Cortex of kidney (tissue), 1 donor: ENCODE measurements at places on chromosomes 2 and 18.

DNA sequence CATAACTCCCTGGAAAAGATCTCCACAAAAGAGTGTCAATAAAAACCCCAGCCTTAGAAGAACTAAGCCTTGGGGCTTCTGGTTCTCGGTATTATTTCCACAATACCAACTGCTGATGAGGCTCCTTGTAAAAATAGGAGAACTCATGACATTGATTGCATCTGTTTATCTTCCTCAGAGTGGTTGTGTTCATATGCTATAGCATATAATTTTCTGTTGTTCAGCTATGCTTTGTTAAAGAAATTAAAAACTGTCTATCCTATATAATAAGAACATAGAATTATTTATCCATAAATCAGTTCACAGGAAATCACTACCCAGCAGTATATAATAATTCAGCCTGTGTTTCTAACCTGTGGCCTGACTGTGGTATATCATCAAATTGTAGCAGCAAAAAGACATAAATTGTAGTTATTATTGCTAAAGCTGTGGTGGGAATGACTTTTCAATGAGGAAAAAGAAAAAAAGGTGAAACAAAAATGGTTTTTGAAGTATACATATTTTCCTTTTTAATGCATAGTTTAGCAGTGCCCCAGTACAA lies 68.9 kb downstream of the SATB2 start:
- DNase-seq = no peak

DNA sequence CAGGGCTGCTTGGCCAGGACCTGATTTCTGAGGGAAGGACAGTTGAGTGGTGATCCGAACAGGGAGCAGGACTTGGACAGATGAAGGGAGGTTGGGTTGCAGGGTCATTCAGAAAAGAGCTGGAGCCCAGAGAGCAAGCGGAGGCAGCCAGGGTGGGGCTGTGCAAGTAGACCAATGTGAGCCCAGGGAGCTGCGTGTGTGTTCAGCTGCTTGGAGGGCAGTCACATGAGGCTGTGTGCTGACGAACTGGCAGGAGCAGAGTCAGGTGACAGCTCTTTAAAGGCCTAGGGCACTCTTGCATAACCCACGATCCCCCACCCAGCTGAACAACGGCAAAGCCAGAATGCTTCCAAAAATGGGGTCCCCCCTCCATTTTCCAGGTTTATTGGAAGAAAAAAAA lies 4.6 kb upstream of the MLPH start:
- no peak for DNase-seq

- no peak for DNase-seq
Observed at GRCh38 chr2:55616551-55617174, 759 bp downstream of the PPP4R3B start.

DNA sequence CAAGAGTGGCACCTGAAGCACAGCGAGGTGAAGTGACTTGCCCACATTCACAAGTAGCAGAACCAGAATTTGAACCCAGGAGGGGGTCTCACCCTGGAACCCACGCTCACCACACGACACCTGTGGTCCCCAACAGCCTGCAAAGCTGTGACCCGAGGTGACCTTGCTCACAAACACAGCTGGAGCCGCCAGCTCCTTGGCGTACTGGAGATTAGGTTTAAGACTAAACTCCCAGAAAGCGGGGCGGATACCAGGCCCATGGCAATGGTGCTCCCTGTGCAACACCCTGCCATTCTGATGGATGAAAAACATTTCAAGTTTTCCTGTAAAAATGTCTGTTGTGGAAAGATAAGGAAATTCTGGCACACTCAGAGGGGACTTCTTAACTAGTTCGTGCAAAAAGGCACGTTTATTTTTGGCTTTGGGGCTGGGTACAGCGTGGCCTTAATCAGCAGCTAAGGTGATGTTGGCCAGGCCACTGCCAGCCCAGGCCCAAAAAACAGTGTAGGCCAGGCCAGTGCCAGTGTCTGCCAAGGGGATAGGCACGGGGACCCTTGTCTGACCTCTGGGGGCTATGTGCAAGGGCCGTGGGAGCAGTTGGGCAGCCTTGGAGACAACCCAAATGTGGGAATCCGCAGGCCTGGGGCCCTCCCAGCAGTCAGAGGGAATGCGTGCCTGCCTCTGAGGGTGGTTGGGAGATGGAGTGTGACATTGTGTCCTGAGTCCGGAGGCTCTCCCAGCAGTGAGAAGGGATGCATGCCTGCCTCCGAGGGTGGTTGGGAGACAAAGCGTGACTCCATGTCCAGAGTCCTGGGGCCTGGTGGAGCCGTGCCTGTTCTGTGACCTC lies 185.0 kb upstream of the HS6ST1 start:
- DNase-seq = no peak

GRCh38 chr2:181959508-181959907 lies 26.1 kb upstream of the PPP1R1C start:
- no peak for DNase-seq

- DNase-seq = no peak
Observed at GRCh38 chr18:42486271-42486670, 531.2 kb downstream of the PIK3C3 start.

- no peak for DNase-seq
Observed at GRCh38 chr2:31522786-31523185, 58.0 kb downstream of the SRD5A2 start.

- DNase-seq = no peak
Observed at GRCh38 chr2:75204833-75205232, 5.5 kb upstream of the TACR1 start.

GRCh38 chr2:41727152-41727551 lies 320.7 kb upstream of the PKDCC start:
- DNase-seq = no peak

- no peak for DNase-seq
Observed at GRCh38 chr2:198706476-198707082, 751.2 kb downstream of the SATB2 start.

GRCh38 chr18:38966841-38967240 lies 1401.2 kb upstream of the CELF4 start:
- DNase-seq = no peak

GRCh38 chr18:77057006-77057395 lies 75.6 kb downstream of the MBP start:
- DNase-seq = no peak

DNA sequence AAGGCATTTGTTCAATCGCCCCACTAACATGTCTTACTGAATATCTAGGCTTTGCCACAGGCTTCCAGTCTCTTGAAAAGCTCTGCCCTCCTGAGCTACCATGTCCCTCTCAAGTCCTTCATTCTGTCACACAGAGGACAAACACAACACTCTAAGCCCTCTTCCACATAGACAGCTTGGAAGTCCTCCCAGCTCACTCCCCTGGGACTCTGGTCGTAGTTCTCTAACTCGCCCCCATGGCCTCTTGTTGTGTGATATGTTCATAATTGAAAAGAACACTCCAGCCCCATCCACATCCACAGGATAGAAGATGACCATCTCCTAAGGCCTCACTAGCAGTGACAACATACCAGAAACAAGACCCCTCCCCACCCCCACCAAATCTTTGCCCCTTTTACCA lies 37.9 kb downstream of the BUB1 start:
- DNase-seq = no peak

- no peak for DNase-seq
Observed at GRCh38 chr2:239190361-239190760, 210.5 kb downstream of the HDAC4 start.

DNA sequence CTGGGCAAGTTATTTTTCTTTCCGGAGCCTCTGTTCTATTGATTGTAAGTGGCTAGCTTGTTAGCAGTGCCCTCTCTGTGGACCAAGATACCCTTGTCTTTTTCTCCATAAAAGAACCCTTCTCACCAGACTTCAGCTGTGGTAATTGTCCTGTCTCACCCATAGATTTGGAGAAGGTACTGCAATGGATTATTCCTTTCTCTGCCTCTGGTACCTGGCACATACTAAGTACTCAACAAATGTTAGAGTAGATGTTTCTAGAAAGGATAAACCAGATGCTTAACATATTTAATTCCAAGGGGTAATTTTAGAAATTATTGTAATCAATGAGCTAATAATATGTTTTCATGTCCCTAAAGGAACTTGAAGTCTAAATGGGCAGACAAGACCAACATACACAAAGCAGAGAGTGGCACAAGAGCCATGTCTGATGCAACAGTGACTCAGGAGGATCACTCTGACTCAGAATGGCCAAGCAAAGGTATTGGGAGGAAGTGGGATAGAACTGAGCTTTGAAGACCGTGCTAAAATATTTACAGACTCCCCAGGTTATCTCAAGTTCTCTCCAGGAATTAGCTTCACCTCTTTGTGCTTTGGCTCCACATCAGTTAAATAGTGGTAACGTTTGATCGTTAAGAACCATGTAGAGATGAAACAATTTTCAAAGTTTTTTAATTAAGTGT lies 129.7 kb upstream of the OSR1 start:
- no peak for DNase-seq

DNA sequence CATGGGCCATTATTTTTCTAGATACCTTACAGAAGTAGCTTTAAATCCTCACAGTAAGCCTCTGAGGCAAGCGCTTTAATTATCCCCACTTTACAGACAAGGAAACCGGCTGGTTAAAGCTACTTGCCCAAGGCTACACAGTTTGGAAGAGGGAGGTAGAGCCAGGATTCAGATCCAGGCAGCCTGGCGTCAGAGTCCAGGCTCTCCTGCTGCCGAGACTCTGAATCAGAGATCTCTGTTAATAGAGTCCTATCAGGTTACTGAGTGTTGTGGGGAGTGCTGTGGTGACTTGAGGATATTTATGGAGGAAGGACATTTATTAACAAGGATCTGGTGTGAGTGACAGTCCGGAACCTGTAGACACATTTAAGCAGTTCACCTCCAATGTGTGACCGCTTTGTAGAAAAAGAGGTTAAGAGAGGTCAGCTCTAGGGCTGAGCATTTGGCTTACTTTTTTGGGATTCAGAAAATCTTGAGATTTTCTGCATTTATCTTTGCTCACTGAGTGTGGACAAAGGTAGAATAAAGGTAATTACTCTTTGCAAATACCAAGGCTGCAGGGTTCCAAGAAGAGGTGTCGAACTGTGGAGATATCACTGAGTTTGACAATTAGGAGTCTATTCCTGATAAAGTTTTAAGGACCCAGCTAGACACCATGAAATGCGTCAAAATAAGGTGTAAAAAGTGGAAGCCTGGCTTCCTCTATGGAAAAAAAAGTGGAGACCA lies 1.6 kb upstream of the CEP192 start:
- no peak for DNase-seq

DNA sequence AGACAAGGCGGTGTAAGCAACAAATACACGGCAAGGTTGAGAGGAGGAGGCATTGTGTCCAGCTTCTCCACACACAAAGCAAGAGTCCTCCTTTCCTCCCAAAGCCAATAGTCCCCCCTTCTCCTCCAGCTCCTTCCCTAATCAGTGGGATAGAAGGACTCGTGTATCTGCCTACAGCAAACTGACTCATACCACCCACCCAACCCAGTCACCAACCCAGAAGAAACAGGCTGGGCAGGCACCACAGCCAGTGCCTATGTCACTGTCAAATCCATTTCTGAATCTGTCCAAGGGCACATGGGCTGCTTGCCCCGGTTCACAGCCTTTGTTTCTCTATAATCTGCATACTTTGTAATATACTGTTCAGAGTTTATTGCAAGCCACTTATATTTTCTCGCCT lies 19.2 kb upstream of the NMS start:
- no peak for DNase-seq

DNA sequence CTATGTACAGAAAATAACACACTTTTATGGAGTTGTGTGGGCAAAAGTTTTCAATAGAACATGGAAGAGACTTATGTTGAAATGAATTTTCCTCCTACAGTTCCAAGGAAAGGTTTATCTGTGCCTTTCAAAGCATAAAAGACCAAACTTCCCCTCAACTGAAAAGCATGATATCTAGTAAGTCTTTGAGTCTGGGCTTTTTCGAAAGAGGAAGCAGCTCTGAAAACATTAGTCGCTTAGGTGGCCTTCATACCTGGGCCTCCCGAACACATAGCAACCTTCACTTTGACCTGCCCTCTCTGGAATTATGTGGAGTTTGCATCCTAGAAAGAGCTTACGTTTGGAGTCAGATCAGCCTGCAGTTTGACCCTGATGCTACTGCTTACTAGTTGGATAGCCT lies 4.8 kb upstream of the CAPN14 start:
- DNase-seq = no peak

DNA sequence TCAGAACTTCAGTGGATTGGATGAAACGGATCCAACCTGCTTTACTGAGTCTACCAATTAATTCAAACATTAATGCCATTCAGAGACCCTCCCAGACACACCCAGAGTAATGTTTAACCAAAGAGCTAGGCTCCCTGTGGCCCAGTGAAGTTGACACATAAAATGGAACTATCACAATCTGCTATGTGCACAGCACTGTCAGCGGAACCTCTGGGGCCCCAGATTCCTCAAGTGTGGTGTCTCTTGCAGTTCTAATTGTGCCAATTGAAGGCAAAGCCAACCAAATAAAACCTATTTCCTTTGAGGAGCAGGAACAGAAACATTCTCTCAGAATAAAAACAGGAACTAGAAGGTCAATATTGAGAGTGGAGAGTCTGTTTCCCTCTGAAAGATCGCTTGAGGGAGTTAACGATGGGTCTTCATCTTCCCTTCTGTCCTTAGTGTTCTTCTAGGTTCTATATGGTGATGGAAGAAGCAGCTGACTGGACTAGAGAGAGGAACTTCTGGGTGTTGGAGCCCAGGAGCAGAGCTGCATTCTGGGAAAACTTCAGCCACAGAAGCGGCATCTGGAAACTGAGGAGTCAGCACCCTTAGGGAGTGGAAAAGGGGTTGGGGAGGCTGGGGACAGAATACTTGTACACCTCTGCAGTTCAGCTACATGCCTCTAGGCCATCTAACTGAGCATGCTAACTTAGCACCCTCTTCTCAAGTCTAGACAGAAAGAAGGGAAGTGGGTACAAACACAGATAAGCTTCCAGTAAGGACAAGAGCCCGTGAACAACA lies 174.4 kb upstream of the FBXO11 start:
- DNase-seq = no peak

DNA sequence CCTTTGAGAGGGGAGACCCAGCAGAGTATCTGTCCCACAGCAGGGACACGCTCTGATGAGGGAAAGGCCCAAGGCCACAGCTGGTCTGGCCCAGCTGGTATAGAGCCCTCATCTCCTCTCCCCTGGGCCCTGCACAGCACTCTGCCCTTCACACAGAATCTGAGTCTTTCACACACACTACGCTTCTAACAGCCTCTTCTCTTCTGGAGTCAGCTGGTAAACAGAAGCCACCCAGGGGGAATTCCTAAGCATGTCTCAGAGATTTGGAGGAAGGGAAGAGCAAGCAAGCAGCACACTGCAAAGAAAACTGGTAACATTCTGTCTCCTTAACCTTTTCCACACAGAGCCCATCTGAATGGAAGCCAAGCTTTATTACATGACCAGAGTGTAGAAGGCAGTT lies 121.1 kb upstream of the ACAA2 start:
- DNase-seq = no peak

GRCh38 chr2:173355132-173355865 lies 627 bp downstream of the CDCA7 start:
- DNase-seq = peak; percentile 10

- DNase-seq = no peak
Observed at GRCh38 chr2:207180741-207181140, 15.0 kb upstream of the KLF7 start.

- no peak for DNase-seq
Observed at GRCh38 chr2:216246766-216247165, 125.5 kb downstream of the MARCHF4 start.

GRCh38 chr18:64405161-64405560 lies 256.3 kb upstream of the LINC00305 start:
- no peak for DNase-seq

GRCh38 chr2:38239452-38239851 lies 137.6 kb downstream of the ATL2 start:
- no peak for DNase-seq
